ENCODE measurements at places on chromosomes 4 and X.

- DNase-seq, result no peak
Measured at GRCh38 chr4:88090898-88091297, 67.5 kb downstream of the ABCG2 start.

- DNase-seq, result no peak
Measured at GRCh38 chr4:42396752-42397634, at the start of gene SHISA3. SHISA3 (plus strand) TSS chr4:42397488; CDS start chr4:42398057, 569 bp downstream.

GRCh38 chrX:149652232-149652981 lies 20.8 kb upstream of the TMEM185A start:
- DNase-seq, result no peak

DNA sequence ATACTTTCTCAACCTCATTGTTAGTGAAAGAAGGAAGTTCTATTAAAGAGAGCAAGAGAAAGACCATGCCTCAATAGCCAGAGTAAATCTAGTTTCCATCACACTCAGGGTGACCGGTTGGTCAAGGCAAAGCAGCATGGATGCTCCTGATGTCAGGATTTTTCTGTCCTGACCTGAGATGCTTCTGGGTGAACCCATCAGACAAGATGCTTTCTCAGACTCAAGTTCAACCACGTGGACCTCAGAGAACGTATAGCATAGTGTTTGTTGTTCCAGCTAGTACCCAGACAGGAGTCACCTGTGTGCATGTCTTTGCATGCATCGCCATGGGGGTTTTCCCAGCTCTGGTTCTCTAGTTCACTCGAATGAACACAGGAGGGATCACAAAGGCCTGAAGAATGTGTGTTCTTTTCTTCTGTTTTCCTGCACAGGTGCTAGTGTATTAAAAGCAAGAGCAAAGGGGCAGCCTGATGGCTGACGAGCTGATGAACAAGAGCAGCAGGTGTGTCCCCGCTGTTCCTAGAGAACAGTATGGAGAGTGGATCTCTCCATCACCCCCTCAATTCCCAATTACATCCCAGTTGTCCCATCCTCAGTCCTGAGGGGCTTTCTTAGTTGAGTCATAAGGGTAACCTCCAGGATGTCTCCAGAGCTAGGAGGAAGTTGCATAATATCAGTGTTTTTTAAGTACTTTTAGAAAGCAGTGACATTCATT lies 110.5 kb upstream of the ENPP6 start:
- no peak for DNase-seq

DNA sequence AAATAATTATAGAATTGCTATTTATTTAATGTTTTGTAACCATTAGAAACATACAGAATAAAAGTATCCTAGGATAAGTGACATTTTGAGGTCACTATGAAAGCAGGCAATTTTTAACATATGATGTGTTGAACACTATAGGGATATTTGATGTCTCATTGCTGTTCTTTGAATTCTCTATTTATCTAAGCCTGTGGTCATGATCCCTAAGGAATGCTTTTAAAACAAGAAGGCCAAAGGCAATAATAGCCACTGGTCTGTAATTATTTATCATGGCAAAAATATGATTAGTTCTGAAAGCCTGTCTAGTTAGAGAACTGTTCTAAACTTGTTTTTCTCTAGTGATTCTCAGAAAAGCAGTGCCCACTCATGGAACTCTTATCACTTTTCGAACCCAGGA lies 186.6 kb downstream of the RPA4 start:
- DNase-seq, result no peak
